Mesenteric fat pad (tissue), 1 donor: ENCODE measurements at places on chromosomes 2 and 18.

DNA sequence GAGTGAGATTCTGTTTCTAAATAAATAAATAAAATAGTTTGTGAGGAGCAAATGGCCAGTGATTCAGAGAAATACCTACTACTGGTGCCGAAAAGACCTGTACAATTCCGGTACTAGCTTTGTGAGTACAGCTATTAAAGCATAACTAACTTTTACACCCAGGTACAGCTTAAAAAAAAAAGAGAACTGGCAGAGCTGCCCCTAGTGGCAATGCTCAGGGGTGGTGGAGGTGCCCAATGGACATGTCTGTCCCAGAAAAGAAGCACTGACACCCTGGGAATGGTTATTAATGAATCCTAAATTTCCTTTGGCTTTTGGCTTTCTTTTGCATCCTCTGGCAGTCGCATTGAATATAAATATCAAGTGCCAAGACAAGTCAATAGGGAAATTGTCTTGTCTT is 87.0 kb downstream of the LIPG start:
- no peak for DNase-seq

DNA sequence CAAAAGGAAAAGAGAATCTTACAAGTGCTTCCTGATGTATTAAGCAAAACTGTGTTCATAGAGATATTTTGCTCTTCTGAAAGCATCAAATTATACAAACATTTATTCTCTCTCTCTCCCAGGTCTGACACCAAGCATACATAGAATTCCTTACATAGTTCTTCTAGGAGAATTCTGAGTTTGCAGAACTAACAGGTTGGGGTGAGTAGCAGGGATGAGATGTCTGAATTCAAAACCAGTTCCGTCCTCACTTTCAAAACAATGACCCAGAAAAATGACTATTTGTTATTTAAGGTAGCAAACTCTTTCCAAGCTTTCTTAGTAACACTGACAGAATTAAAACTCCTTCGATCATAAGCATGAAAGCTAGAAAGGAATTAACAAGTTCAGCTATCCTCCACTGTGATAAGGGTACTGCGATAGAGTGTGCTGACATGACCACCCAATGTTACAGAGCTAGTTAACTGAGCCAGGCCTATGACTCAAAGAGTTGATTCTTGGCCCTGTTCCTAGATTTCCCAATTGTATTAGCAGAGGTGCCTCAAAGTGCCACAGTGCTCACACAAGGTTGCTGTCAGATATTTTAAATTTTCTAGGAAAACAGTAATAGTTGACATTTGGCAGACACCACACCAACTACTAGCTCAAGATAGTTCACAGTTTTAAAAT is 85.8 kb upstream of the SETBP1 start:
- DNase-seq: no peak

GRCh38 chr2:136257893-136258292 is 139.9 kb upstream of the CXCR4 start:
- DNase-seq: no peak

DNA sequence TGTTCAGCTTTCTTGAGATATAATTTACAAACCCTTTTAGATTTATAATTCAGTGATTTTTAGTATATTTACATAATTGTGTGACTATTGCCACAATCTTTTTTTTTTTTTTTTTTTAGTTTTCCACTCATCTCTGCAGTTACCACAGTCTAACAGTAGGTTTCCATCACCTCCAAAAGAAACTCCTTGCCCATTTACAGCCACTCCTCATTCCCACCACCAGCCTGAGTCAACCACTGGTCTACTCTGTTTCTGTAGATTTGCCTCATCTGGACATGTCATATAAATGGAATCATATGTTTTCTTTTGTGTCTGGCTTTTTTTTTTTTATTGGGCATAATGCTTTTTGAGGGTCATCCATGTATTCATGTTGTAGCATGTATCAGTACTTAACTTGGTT is 16.1 kb downstream of the MTX2 start:
- no peak for DNase-seq

DNA sequence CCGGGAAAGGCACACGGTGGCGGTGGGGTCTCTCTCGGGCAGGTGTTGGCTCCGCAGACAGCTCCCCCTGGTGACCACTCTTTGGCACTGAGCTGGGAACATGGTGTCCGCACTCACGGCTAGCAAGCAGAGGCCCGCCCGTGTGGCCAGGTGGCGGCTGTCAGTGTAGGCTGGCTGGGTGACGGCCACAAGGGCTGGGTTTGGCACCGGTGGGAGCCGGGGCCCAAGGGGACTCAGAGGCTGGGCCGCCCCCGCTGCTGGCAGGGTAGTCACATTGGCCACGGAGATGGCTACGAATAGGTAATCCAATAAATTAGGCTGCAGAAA is 1071.7 kb downstream of the RPIA start:
- peak; percentile 89 for DNase-seq

DNA sequence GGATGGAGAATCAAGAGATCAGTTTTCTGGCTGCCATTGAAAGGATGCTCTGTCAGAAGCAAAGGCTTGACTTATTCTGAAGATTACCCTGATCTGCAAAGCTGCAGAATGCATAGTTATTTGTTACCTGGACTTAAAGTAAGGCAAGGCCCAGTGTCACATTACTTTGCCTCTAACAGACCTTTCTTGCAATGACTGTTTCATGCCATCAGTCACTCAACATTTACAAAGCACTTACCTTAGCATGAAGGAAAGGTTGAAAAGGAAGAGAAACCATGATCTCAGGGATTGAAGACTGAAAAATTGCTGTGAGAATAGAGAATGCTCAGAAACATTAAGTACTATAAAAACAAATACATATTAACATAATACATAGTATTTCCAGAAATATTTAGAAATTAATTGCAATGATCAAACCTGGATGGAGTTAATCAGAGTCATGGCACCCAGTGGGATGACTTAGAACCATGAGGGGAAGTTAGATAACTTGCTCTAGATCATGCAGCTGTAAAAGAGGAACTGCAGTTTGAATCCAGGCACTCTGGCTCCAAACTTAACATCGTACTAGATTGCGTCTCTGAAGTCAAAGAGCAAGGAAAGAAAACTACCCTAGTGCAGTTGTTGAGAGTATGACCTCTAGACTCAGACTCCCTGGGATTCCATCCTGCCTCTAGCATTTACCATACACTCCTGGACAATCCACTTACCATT is 26.5 kb upstream of the FAM117B start:
- no peak for DNase-seq

DNA sequence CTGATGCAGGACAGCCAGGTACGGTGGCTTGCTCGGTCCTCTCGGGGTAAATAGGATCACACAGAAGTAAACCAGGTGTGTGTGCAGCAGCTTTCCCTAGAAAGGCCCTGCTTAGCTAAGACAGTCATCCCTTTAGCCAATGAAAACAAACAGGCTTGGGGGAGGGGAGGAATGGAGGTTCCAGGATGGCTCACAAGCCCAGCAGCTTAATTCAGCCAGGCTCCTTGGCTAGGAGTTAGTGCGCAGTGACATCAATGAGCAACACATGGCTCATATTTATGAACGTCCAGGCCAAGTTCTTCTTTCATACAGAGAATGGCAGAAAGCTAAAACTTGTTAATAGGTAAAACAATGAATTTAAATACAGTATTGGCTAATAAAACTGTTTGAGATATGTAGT is 10.2 kb downstream of the IAH1 start:
- DNase-seq: no peak

GRCh38 chr18:39845106-39845505 is 2109.9 kb upstream of the PIK3C3 start:
- DNase-seq: no peak

GRCh38 chr2:177064422-177064821 is 148.2 kb upstream of the HNRNPA3 start:
- no peak for DNase-seq

- no peak for DNase-seq
Observed at GRCh38 chr2:201358684-201359083, 1.5 kb upstream of the FLACC1 start.

DNA sequence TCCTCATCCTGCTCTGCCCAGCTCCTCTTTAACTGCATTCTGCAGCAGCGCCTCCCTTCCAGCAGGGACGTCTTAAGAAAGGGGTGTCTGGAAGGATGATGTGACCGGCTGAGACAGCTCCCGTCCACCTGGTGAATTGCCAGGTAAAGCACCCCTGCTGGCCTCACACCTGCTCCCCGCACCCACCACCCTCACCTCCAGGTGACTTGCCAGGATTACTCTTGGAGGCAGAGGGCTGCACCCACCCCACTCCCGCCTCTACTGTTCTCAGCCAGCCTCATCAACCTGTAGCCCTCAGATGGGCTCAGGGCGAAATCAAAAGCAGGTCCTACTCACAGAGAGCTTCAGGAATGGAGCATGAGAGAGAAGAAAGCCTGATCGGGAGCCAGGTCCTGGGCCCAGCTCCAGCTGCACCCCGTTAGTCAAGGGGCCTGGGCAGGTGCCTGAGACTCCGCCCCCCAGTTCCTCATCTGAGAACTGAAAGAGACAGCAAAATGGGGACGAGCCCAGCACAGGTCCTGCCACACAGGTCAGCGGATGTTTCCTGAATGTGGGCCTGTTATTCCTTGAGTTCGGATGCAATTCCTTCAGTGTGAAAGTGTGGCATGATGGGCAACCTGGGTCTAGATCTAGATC is 5.6 kb downstream of the ADRA2B start:
- DNase-seq: peak; percentile 76

DNA sequence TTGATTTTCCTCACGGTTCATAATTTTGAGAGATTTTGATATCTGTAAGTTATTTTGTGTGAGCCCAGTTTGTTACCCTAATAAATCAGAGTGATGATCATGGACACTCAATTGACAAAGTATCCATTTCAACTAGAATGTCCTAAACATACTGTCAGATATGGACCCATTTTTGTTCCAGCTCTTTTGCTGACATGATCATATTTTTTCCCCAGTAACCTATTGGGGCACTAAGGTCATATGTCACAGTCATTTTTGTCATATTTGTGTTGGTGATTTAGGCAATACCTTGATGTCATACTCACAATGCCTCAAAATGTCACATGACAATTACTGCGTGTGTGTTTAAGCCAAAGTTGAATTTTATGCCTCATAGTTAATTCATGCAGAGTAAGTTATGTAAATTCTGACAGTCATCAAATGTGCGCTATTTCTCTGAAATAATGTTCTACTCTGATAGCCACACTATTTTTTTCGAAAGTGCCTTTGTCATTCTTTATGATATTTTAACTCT is 218.7 kb downstream of the ARHGAP15 start:
- no peak for DNase-seq

- DNase-seq: no peak
Observed at GRCh38 chr2:32358111-32358482, 1.3 kb downstream of the BIRC6 start.

- no peak for DNase-seq
Observed at GRCh38 chr2:64259312-64259711, 115.1 kb upstream of the PELI1 start.
